ENCODE measurements at places on chromosomes 16 and 17.

DNA sequence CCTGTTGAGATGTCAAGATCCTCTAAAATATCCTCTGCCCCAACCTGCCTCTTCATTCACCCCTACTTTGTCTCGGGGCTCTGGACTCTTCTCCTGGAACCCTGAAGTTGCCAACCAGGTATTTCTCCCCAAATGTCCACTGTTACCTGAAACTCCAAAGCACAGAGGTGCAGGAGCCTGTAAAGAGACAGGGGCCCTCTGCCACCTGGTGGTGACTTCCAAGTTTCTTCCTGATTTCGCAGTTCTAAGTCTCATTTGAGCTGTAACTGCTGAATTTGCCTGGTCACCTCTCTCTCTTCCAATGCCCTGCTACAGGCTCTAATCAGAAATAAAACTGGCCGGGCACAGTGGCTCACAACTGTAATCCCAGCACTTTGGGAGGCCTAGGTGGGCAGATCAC, 77.1 kb upstream of the RCVRN start:
- DNase-seq = no peak

- DNase-seq = peak; percentile 51
Observed at GRCh38 chr16:57314161-57314785, 29.8 kb upstream of the PLLP start.

- DNase-seq = no peak
Observed at GRCh38 chr16:84321932-84322331, 27.3 kb downstream of the WFDC1 start.

DNA sequence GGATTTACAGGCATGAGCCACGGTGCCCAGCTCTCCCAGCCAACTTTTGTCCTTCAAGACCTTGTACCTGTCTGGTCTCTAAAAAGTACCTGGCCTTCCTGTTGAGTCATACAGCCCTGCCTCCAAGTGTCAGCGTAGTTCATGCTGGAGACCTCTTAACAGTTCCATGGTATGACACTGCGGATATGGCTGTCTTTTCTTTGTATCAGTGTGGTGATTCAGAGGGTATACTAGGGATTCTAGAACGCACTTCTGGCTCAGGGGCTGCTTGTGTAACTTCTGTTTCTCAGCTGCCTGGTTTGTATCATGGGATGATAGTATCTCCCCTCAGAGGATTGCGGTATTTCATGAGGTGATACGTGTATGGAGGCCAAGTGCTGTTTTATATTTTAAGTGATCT, 2.0 kb upstream of the TMEM11 start:
- no peak for DNase-seq

Data from inflammatory macrophage treated with lipopolysaccharide for 4 hours (primary cell).